ENCODE measurements at places on chromosomes 6 and 20. TPM values are rescaled to one million over a fixed set of nuclear protein-coding genes. Genes with fewer than 3 reads are reported as not detected.

ID1 gene
- total RNA-seq = 27.4 TPM

NNAT gene
- 0.83 TPM for total RNA-seq

RAB32 gene
- total RNA-seq = 114 TPM

RIMS1 gene
- total RNA-seq = 3.9 TPM

ENPP5 gene
- total RNA-seq = 2.5 TPM

CYP39A1 gene
- total RNA-seq = 3.8 TPM

TBXT gene
- total RNA-seq = not detected

ULBP2 gene
- 1.8 TPM for total RNA-seq

PRSS35 gene
- 6.8 TPM for total RNA-seq

BPI gene
- not detected for total RNA-seq

DEFB123 gene
- not detected for total RNA-seq

CCND3 gene
- 10.3 TPM for total RNA-seq

TTK gene
- total RNA-seq = 0.51 TPM

C6orf163 gene
- 1.8 TPM for total RNA-seq

MAP7 gene
- total RNA-seq = 1.5 TPM

CPNE5 gene
- total RNA-seq = 0.26 TPM

TREML2 gene
- total RNA-seq = not detected

NKAIN4 gene
- not detected for total RNA-seq

CCN5 gene
- total RNA-seq = 21.1 TPM

CDC25B gene
- 49.3 TPM for total RNA-seq

SLC22A16 gene
- total RNA-seq = under 0.01 TPM

ABHD16B gene
- not detected for total RNA-seq

NHSL1 gene
- total RNA-seq = 10.6 TPM

CASP8AP2 gene
- total RNA-seq = 12.8 TPM

PRL gene
- total RNA-seq = not detected
